Activated CD8-positive, alpha-beta memory T cell treated with anti-CD3 and anti-CD28 coated beads for 24 hours (primary cell): ENCODE measurements at places on chromosomes 7 and 10.

DNA sequence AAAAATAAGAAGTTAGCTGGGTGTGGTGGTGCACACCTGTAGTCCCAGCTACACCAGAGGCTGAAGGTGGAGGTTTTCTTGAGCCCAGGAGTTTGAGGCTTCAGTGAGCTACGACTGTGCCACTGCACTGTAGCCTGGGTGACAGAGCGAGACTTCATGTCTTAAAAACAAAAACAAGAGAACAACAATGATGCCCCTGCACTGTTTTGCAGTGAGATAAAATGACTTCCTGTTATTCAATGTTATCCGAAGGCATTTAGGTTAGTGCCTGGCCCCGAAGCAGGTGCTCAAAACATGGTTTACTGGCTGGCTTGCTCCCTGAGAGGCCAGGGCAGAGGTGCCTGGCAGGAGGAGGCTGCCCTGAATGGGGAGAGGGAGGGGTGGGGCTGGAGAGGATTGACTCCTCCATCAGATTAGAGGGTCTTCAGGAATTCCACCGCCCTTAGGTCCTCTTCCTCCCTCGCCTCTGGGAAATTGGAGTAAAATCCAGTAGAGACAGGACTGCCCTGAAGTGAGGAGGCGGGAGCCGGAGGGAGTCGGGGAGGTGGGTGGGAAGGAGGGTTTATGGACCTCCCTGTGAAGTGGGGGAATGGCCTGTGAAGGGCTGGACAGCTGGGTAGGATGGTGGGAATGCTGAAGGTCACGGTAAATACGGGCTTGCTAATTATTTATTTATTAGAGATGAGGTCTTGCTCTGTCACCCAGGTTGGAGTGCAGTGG, 6.8 kb upstream of the CLDN4 start:
- no peak for DNase-seq

- DNase-seq: no peak
Observed at GRCh38 chr7:64558781-64559180, 4.1 kb downstream of the ZNF680 start.

DNA sequence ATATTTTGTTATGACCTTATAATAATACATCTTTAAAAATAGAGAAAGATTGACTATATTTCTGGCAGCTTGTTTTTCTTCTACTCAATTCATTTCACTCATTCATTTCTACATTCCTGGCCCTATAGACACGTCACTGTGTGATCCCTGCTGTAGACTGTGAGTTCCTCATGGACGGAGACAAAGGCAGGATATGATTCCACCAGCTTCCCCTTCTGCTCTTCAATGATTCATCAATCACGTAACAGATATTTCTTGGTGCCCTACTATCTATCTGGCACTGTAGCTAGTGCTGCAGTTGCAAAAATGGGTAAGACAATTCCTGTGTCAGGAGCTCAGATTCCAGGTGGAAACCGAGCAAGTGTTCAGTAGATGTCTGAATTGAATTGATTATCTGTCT, 415.0 kb downstream of the SFMBT2 start:
- DNase-seq: no peak

GRCh38 chr7:135368416-135369186, 135.0 kb downstream of the STRA8 start:
- DNase-seq: no peak

DNA sequence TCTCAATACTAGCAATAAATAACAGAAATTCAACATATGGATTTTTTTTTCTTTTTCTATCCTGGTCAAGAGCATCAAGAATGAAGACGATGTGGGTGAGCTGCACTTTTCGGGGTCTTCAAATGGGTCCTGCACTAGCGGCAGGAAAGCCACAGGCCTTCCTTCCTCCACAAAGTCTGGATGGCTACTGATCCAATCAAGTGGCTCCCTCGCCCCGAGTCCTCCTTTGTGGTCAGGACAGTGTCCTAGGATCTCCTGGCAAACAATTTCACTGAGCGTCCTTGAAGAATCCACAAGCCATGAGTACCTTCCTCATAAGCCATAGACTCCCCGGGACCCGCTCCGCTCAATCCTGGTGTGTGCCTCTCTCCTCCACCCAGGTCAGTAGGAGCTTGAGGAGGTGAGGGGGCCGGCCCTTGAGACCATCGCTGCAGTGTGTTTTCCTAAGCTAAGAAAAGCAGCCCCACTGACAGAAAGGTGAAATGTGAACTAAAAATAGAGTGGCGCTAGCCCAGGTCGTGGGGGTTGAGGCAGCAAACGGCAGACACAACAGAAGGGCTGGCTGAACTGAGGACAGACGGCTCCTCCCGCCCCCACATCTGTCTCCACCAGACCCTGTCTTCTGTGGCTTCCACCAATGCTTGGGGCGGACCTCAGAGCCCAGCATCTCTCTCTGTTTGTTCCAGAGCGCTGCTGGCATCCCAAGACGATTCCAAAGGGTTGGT, 202.3 kb downstream of the HERPUD2 start:
- DNase-seq: no peak

DNA sequence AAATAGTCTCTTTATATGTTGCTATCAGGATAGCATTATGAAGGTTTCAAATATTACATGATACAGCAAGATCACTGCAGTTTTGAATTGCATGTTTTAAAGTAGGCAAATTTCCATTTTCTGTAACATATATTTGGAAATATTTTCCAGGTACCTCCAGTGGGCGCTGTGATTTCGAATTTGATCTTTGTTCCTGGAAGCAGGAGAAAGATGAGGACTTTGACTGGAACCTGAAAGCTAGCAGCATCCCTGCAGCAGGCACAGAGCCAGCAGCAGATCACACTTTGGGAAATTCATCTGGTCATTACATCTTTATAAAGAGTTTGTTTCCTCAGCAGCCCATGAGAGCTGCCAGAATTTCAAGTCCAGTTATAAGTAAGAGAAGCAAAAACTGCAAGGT, 299.0 kb downstream of the MALRD1 start:
- DNase-seq: no peak

DNA sequence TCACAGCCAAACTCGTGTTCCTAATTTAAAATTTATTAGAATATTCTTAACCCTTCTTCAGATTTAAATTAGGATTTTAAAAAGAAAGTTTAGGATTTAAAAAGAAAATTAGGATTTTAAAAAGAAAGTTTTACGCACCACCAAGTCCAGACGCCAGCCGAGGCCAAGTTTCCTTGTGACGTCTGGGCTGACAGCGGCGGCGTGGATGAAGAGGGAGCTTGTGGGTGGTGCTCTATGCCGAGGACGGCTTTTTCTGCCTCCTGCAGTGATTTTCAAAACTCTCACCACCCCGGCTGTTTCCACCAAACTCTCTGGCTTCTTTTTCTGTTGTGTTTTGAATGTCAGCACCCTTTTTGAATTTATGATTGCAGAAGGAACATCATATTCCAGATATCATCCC, 252.9 kb downstream of the DNAJB6 start:
- DNase-seq: no peak

DNA sequence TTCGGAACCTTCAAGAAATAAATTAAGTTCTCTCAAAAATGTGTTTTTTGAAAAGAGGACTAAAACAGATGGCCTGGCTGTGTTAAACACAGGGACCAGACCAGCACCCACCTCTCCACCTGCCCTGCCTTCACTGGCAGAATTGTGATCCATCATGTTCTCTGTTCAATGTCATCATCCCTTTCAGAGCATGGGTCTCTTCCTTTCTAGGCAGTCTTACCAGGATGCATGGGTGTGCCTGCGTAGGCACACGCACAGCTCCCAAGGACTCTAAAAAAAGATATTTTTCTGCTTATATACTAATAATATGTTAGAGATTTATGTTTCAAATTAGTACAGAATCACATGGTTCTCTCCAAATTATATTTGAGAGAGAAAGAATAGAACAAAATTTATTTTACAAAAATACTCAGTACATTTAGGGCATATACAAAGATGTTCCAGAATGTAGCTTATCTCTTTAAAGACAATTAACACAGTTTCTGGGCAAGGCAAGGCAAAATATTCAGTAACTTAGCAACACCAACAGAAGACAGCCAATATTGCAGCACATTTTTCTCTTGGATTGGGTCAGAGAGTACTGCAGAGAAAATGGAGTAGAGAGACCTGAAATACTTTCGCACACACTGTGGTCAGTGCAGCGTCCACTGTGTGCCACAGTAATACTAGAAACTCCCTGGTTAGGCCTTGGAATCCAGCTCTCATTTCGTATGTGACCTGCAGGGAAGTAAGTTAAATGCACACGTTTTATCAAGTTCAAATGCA, 52.8 kb downstream of the EGFR start:
- DNase-seq: no peak

GRCh38 chr10:43121444-43121843, 16.8 kb upstream of the CSGALNACT2 start:
- no peak for DNase-seq
